ENCODE measurements at places on chromosomes 12 and 14.

GRCh38 chr12:148676-149416 lies 65.1 kb downstream of the SLC6A12 start:
- no peak for DNase-seq

DNA sequence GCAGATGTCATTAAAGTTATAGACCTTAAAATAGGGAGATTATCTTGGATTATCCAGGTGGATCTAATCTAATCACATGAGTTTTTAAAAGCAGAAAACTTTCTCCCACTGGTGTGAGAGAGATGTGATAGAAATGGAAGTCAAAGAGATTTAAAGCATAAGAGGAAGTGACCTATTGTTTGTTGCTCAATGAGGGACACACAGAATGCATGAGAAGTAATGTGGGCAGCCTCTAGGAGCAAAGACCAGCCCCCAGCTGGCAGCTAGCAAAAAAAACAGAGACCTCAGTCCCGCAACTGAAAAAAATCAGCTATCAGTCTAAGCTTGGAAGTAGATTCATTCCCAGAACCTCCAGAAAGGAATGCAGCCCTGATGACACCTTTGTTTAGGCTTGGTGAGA lies 24.6 kb upstream of the ANP32D start:
- no peak for DNase-seq

DNA sequence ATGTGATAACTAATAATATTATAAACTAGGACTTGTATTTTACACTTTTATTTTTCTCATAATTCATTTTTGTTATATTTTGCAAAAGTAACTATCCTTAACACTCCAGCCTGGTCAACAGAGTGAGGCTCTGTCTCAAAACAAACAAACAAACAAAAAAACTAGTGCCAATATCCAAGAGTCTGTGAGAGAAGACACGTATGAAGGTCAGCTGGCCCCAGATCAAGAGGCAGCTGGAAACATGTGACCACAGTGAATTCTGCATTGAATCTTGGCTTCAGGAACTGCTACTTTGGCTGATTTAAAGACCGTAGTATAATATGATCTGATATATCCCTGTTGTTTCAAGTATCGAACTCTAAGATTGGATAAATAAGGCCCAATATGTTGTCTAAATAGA lies 47.0 kb downstream of the ESR2 start:
- no peak for DNase-seq

GRCh38 chr12:17352164-17352563 lies 737.8 kb downstream of the RERGL start:
- no peak for DNase-seq

GRCh38 chr12:89863493-89863938 lies 154.9 kb upstream of the ATP2B1 start:
- no peak for DNase-seq
